ENCODE measurements at places on chromosomes 12 and 14.

DNA sequence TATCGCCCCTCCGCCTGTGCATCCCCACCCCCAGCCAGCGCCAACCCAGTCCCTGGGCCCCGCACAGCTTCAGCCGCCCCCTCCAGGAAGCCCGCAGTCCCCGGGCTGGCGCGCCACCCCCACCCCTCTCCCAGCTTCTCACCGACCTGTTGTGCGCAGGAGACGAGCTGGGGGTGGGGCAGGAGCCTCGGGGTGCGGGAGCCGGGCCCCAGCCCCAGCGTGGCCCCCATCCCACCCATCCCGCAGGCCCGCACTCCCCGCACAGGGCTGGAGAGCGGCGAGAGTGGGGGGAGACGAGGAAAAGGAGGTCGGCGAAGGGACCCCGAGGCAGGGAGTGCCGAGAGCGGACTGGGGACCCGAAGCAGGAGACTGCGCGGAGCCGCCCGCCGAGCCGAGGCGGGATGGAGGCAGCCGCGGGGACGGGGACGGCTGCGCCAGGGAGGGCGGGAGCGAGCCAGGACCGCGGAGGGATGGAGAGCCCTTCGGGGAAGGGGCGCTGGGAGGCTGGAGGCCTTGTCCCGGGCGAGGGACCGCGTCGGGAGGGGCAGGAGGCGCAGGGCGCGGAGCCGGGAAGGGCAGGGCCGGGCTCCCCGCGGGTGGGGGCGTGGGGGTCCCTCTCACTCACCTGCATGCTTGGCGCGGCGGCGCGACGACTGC lies 498 bp downstream of the PIANP start:
- DNase-seq, result no peak

GRCh38 chr14:99537399-99537798 lies 56.2 kb downstream of the CCNK start:
- no peak for DNase-seq

DNA sequence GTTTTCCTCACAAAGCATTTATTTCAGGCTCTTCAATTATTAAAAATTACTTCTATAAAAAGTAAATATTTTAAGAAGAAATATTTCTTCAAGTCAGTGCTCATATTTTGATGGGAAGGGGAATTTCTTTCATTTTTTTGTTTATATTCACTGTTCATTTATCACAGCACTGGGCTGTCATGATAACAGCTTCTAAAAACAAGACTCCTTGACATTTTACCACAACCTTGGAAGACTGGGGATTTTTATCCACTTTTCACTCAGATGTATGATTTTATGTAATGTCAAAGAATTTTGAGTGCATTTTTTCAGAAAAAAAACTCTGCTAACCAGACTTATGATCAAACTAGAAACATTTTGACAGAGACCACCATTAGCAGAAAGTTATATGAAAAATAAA lies 149.7 kb downstream of the PHLDA1 start:
- no peak for DNase-seq

GRCh38 chr14:21917699-21918436 lies 244.2 kb upstream of the OR4E1 start:
- peak; percentile 48 for DNase-seq

- peak; percentile 17 for DNase-seq
Observed at GRCh38 chr12:188910-189621, 24.9 kb downstream of the SLC6A12 start.

- DNase-seq, result no peak
Observed at GRCh38 chr14:56154321-56154720, 36.1 kb downstream of the PELI2 start.

- no peak for DNase-seq
Observed at GRCh38 chr12:124746649-124747425, 116.8 kb downstream of the SCARB1 start.

- DNase-seq, result no peak
Observed at GRCh38 chr12:109998241-109998903, 858 bp upstream of the ANKRD13A start.
